NCI-H2107 (cell line): ENCODE measurements at places on chromosomes 5 and 9.

DNA sequence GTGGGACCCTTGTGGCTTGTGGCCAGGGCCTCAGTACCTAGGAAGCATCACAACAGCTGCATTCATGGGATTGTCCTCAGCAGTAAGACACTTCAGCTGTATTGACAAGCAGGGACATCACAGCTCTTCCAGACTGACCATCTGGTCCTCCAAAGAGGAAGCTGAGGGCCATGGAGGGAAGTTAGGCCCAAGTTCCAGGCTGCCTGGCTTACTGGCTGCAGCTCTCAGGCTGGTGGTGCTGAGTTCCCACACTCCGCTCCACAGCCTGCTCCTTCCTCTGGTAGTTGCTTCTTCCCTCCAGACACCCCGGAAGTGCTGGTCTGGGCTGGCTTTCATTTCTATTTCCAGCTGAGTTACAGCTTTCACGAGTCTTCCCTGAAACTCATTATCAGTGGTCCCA, 5.7 kb upstream of the STING1 start:
- DNase-seq, result no peak

GRCh38 chr5:122102825-122103224, 24.8 kb upstream of the LOX start:
- DNase-seq, result no peak

- DNase-seq, result no peak
These were observed 139.6 kb downstream of the ROR2 start for GRCh38 chr9:91810286-91810905.

GRCh38 chr5:142421621-142422397, 97.0 kb upstream of the SPRY4 start:
- no peak for DNase-seq

DNA sequence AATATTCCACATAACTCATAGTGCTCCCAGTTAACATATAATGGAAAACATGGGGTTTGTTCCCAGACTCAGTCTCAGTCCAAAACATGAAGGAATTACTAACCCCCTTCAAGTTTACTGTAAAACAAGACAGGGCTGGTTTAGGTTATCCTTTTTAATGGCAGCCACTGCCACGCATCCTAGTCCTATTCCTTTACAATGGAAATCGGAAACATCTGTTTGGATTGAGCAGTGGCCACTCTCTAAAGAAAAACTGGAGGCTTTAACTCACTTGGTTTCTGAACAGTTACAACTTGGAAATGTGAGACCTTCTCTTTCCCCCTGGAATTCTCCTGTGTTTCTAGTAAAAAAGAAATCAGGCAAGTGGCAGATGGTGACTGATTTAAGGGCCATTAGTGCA, 609.9 kb upstream of the ACO1 start:
- DNase-seq, result no peak

DNA sequence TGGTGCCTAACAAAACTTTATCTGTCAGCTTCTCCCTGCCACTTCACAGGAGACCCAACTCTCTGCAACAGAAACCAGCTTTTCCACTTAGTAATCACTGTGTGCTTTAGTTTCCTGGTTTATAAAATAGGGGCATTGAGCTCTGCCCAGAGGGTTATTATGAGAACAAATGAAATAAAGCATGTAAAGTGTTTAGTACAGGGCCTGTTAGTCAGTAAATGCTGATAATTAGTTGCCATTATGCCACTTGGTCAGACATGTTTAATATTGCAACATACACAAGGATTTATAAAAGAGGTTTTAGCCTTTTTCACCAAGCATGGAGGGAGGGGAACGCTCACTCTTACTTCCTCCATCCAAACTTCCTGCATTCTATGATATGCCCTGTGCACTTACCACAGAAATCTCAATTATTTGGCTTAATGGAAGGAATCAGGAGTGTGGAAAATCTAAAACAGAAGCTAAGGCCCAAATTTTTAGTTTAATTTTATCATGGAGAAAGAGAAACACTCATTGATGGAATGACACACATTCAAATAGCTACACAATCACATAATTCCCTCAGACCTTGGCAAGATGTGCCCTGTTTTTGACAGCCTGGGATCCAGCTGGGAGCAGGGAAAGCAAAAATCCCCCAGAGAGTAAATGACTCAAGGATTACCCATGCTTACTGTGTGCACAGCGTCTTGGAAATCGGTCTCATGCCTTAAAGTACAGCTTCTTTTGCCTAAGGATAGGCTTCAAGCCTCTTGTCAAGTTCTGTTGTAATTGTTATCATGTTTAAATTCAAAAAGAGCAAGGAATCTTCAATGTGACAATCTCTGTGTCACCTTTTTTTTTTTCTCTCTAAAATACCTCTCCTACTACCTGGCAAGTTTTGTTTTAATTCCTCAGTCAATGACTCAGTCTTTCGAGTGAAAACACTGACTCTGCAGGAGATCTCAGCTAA, 34.0 kb downstream of the ZNF474 start:
- no peak for DNase-seq

GRCh38 chr5:134490255-134490924, 35.1 kb upstream of the JADE2 start:
- no peak for DNase-seq

- no peak for DNase-seq
These were observed 171.0 kb downstream of the GLIS3 start for GRCh38 chr9:4128876-4129275.

GRCh38 chr9:134286471-134287245, 39.6 kb upstream of the RXRA start:
- DNase-seq, result no peak

DNA sequence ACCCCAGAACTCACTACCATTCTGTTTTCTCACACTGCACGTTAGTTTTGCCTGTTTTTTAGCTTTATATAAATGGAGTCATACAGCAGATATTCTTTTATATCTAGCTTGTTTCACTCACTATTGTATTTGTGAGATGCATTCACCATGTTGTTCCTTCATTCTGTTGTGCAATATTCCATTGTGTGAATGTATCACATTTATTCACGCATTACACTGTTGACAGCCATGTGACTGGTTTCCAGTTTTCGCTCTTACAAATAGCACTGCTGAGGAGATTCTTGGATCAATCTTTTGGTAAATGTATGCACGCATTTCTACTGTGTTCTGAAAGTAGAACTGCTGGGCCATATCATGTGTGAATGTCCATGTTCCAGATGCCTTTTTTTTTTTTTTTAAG, 6.4 kb upstream of the SNX30 start:
- no peak for DNase-seq

DNA sequence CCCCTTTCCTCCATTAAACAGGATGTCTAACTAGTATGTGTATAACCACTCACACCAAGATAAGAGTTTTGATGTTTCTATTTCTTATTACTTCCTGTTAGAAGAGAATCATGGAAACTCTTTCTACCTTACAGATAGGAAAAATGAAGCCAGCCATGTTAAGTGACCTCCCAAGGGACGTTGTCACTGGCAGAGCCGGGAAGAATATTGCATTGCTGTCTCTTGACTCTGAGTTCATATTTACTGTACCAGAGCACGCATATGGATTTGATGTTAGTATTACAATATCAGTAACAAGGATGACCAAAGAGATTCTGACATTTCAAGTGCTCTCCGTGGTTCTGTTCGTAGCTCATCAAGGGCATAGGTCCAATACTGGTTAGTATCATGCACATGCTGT, 12.5 kb upstream of the C5orf63 start:
- no peak for DNase-seq

DNA sequence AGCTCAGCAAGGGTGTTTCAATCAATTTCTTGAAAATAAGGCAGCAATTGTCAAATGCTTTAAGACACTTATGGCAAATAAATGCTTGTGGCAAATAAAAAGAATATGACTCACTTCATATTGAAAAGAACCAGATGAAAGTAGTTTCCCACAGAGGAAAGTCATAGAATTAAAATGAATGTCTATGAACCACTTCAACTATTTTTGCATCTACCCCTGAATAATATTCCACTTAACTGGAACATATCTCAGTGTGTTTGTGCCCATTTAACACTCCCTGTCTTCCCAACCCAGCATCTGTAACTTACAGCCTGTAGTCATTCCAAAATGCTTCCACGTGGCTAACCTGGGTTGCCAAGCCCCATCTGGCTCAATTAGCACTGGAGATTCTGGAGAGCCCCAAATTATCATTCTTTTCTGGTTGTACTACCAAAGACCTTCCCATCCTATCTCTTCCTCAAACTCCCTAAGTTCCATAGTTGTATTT, 84.7 kb downstream of the FEM1C start:
- DNase-seq, result no peak

- no peak for DNase-seq
These were observed 52.2 kb upstream of the EDIL3 start for GRCh38 chr5:84436866-84437265.

DNA sequence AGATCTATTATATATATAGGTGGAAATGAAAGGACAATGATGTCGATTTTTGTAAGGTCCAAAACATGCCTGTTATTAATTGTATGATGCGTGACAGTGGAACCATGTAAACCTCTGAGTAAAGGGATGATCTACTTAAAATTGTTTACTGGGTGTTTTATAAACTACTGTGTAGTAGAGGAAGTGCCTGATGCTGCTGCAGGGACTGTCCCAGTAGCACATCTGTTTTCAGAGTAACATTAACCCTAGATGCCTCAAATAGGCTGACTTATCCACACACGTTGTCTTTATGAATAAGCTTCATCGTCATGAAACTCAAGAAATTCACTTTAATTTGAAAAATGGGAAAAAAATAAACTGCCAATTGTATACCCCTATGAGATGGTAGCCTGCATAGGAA, 1.7 kb downstream of the CAMK4 start:
- no peak for DNase-seq

- no peak for DNase-seq
These were observed 432.3 kb upstream of the DAB2 start for GRCh38 chr5:39857041-39857440.

DNA sequence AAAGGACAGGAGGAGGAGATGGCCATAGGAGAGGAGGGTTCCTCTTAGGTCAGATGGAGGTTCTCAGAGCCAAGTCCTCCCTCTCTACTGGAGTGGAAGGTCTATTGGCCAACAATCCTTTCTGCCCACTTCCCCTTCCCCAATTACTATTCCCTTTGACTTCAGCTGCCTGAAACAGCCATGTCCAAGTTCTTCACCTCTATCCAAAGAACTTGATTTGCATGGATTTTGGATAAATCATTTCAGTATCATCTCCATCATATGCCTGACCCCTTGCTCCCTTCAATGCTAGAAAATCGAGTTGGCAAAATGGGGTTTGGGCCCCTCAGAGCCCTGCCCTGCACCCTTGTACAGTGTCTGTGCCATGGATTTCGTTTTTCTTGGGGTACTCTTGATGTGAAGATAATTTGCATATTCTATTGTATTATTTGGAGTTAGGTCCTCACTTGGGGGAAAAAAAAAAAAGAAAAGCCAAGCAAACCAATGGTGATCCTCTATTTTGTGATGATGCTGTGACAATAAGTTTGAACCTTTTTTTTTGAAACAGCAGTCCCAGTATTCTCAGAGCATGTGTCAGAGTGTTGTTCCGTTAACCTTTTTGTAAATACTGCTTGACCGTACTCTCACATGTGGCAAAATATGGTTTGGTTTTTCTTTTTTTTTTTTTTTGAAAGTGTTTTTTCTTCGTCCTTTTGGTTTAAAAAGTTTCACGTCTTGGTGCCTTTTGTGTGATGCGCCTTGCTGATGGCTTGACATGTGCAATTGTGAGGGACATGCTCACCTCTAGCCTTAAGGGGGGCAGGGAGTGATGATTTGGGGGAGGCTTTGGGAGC, 3.1 kb downstream of the EGR1 start:
- DNase-seq, result no peak

GRCh38 chr5:95411474-95411873, 20.3 kb downstream of the FAM81B start:
- no peak for DNase-seq

- peak; percentile 73 for DNase-seq
These were observed 349.9 kb downstream of the PIK3R1 start for GRCh38 chr5:68565427-68565826.

GRCh38 chr5:92889140-92889539, 691.9 kb downstream of the NR2F1-AS1 start:
- no peak for DNase-seq

DNA sequence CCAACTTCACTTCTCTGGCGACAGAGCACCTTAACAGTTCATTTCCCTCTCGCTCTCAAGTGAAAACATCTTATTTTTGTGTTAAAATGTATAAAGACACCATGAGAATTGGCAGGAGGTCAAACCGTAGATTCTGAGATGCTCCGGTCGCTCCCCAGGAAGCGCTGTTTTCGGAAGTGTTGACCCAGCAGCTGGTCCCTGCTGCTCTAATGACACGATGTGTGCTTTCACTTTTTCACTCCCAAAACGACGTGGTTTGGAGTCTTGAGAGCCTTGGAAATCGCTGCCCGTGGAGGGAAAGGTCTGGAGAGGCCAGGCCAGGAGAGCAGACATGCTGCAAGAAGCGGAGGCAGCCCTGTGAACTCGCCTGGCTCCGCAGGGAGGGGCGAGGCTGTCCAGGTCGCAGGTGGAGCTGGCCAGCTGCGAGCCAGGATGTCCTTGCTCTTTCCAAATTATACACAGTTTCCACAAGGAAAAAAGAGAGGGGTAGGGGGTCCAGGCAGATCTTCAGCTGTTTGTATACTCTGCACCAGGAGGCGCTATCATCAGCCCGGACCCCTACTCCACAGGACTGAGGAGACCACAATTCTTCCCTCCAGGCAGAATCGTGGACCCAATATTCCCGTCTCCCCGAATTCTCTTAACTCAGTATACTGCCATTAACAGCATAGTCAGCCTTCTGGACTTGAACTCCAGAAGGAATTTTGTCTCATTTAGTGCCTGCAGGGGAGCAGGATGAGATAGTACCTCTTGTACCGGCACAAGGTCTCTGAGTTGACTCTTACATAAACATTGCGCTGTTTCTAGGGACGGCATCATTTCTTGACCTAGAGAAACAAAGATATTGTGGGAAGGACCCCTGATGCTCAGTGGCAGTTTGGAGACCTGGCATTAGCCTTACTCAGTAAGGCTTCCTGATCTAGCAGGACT, 248.6 kb upstream of the ANKRD55 start:
- no peak for DNase-seq

GRCh38 chr5:179802207-179802883, 4.3 kb downstream of the MGAT4B start:
- no peak for DNase-seq

GRCh38 chr5:153672347-153673090, 182.0 kb downstream of the GRIA1 start:
- no peak for DNase-seq

- no peak for DNase-seq
These were observed 300.1 kb downstream of the MLLT3 start for GRCh38 chr9:20322212-20322611.

- DNase-seq, result no peak
These were observed 1.7 kb downstream of the UBE2D2 start for GRCh38 chr5:139562847-139563246.

- no peak for DNase-seq
These were observed 56.4 kb downstream of the GTF3C4 start for GRCh38 chr9:132726576-132727130.

GRCh38 chr5:74279244-74279643, 361.3 kb downstream of the ENC1 start:
- DNase-seq, result no peak

GRCh38 chr9:7173139-7173538, 415.4 kb downstream of the KDM4C start:
- DNase-seq, result no peak

- no peak for DNase-seq
These were observed 37.6 kb upstream of the GGTA1 start for GRCh38 chr9:121537283-121537682.

GRCh38 chr9:79334711-79335110, 237.1 kb upstream of the TLE4 start:
- DNase-seq, result no peak

GRCh38 chr5:59296317-59297264, 596.9 kb downstream of the PDE4D start:
- DNase-seq, result no peak
